Mammary epithelial cell (primary cell): ENCODE measurements at places on chromosomes 5 and 9. TPM values are rescaled to one million over a fixed set of nuclear protein-coding genes. Genes with fewer than 3 reads are reported as not detected.

Gene BARHL1
- total RNA-seq, result not detected

Gene ANKRD34B
- total RNA-seq, result not detected in 2 replicates

Gene TCERG1
- total RNA-seq, result 67.2 and 78.0 TPM in 2 replicates

Gene C8G
- 2.8 TPM in 1 of 2 replicates, not detected in the other for total RNA-seq

Gene ARHGEF39
- 1.4 and 5.7 TPM in 2 replicates for total RNA-seq

Gene SPATA31C1
- total RNA-seq, result not detected in 2 replicates

Gene PHYHD1
- total RNA-seq, result 2.5 TPM in 2 replicates

Gene C7
- not detected for total RNA-seq

Gene SPINK13
- not detected for total RNA-seq

Gene PLAC8L1
- 0.96 TPM in 1 of 2 replicates, not detected in the other for total RNA-seq

Gene ECM2
- total RNA-seq, result 1.7 and 2.1 TPM in 2 replicates

Gene IDNK
- total RNA-seq, result 0.67 TPM

Gene SMC5
- total RNA-seq, result 28.0 TPM

Gene TRIP13
- 13.4 and 27.9 TPM in 2 replicates for total RNA-seq

Gene MSX2
- total RNA-seq, result 2.0 TPM

Gene CFAP157
- not detected for total RNA-seq

Gene ZNF883
- 2.6 and 3.2 TPM in 2 replicates for total RNA-seq

Gene GABRP
- 7.2 TPM for total RNA-seq

Gene SH3GL2
- total RNA-seq, result under 0.01 TPM

Gene SHOC1
- total RNA-seq, result 0.05 and 0.07 TPM in 2 replicates

Gene SHISAL2B
- total RNA-seq, result not detected

Gene CDH9
- total RNA-seq, result not detected

Gene MPDZ
- total RNA-seq, result 9.1 and 11.2 TPM in 2 replicates

Gene CCL27
- 0.80 TPM in 1 of 2 replicates, not detected in the other for total RNA-seq

Gene FGF10
- total RNA-seq, result not detected

Gene GRM6
- total RNA-seq, result not detected in 2 replicates

Gene PFN3
- not detected for total RNA-seq

Gene CYSTM1
- 27.5 TPM for total RNA-seq

Gene DRD1
- not detected in 2 replicates for total RNA-seq

Gene CAST
- total RNA-seq, result 459 TPM

Gene SOX30
- not detected in 2 replicates for total RNA-seq

Gene PLCXD3
- total RNA-seq, result not detected in 2 replicates
